Fibroblast of skin of right biceps (primary cell): ENCODE measurements at places on chromosomes 13 and 19.

GRCh38 chr13:41596190-41596589 is 138.8 kb downstream of the RGCC start:
- DNase-seq = peak; percentile 21

DNA sequence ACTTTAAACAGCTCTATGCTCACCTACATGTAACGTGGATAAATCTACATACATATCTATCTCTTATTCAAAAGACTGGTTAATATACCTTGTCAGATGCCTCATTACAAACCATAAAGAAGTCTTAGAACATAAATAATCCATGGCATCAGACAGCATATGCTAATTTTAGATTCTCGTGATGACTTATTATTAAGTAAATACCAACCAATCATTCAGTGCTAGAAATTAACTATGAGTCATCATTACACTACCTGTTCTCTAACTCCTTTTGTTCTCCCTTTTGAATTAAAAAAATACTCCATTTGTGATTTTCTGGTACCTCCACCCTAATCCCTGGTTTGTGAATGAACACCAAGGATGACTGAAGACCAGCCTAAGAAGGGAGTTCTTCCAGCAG is 754.3 kb upstream of the ARGLU1 start:
- DNase-seq = no peak

DNA sequence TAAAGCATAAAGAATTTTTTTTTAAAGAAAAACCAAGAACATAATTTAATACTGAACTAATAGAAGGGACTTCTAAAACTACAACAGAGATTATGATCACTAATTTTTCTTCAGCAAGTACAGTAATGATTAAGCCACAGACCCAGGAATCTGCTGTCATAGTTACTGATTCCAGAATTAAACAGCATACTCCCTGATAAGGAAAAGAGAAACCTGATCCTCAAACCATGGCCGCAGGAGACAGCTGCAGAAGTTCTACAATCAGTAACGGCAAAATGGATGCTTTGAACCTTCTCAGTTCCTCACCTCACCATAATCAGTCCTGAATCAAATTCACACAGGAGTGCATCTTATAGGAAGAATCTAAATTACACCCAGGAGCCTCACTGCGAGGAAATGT is 939.0 kb upstream of the SLITRK1 start:
- DNase-seq = no peak

GRCh38 chr19:1606138-1606651 is 933 bp upstream of the UQCR11 start:
- DNase-seq = no peak

DNA sequence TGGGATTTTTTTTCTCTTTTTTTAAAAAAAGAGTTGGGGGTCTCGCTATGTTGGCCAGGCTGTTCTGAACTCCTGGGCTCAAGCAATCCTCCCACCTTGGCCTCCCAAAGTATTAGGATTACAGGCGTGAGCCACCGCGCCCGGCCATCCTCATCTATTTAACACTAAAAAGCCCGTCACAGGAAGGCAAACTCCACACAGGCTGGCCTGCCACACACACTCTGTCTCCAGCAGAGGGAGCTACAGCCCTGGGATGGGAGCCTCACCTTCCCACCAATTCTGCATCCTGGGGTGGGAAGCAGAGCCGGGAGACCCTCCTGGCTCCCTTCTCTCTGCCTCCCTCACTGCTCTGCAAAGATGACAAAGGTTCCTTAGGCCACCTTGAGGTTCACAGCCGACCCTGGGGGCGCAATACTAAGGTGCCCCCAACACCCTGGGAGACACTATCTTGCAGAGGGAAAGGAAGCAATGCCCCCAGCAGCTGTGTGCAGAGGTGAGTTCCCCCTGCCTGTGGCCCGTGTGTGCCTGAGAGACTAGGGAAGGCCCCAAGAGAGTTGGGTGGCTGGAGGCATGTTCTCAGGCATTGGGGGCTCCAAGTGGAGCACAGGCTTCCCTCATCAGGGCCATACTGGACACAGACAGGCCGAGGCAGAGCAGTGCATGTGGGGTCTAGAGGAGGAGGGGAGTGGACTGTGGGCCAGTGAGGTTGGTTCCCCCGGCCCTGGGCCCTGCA is 27.4 kb upstream of the TIMM44 start:
- peak; percentile 36 for DNase-seq

DNA sequence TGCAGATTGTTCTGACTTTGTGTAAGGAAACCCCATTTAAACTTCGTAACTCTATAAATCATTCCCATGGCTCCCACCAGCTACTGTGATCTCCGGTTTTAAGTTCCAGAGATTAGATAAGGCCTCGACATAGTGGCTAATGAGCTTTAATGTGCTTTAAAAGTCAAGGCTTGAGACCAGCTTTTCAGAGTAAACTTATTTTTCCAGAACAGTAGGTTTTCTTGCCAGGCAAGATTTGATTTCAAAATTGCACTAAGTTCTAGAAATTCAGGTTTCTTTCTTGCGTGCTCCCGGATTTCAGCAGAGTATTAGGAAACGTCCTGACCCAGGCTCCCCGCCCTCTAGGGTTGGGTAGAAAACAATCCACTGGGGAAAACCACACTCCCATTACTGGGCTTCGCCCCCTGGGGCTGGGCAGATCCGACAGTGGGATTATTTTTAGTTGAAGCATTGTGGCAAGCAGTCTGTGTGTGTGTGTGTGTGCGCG is 43.3 kb downstream of the CRYL1 start:
- DNase-seq = no peak

GRCh38 chr13:24610956-24611355 is 69.3 kb upstream of the ATP12A start:
- no peak for DNase-seq

- no peak for DNase-seq
These were observed 4.6 kb downstream of the KLK14 start for GRCh38 chr19:51078104-51078503.

DNA sequence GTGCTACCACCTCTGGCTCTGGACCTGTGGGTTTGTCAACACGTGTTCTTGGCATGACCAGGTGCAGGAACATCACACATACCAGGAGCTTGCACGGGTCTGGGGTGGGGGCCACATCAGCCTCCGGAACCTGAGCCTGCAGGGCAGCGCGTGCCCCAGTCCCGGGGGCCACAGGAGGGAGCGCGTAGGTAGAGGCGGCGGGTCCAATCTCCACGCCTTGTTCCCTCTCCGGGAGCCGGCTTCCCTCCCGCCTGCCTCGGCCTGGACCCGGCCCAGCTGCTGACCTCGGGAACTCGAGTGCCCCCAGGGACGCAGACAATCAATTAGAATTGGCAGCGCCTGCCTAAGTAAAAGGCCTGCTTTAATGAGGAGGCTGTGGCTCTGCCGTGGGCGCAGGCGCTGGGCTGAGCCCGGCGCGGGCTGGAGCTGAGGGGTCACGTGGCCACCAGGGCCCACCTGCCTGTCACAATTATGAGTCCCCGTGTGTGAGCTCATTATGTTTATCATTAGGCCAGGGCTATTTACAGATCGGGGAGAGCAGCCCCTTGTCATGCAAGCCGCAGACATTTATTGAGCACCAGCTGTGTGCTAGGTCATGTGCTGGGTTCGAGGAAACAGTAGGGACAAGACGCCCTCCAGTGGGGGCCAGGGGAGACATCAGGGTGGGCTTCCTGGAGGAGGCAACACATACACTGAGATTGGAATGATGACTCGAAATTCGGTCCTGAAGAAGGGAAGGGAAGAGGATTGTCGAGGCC is 32.2 kb upstream of the TNFAIP8L1 start:
- DNase-seq = no peak

DNA sequence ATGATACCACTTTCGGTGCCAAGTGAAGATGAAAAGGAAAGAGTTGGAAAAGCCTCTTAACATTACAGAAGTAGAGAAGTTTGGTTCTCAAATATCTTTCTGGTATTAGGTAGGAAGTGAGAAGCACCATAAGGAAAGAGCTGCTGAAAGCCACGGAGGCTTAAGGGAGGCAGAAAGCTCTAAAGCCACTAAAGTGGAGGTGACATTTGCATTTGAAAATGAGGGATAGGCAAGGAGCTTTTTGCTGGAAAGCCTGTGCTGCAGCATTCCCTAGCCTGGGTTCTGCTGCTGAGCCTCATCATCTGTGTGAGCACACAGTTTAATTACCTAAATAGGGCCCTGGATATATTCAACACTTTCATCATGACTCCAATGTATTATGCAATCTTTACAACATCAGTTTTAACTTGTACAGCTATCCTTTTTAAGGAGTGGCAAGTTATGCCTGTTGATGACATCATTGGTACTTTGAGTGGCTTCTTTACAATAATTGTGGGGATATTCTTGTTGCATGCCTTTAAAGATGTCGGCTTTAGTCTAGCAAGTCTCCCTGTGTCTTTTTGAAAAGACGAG is 315.4 kb downstream of the RBM26 start:
- DNase-seq = no peak

DNA sequence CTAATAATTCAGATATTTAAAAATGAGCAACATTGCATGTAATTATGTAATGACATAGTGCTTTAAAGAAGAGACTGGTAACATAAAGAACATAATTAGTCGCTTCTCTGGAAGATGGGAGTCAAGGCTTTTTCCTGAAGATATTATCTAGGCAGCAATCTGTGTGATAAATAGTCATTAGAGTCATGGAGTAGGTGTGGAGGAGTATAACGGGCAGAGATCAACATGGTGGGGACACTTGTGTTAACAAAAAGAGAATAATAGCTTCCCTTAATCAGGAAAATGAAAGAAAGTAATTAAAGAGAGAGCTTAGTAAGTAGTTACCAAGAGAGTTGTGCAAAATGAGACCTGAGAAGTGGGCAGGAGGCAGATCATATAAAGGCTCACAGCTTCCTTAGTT is 1417.1 kb upstream of the ATXN8OS start:
- DNase-seq = no peak
